T-helper 17 cell (primary cell): ENCODE measurements at places on chromosomes 7 and 10.

GRCh38 chr7:114917211-114917839 is 4.6 kb upstream of the MDFIC start:
- DNase-seq: no peak
- peaks cover 37% of the 10 kb centered on the region for H3K4me1 ChIP-seq
- peak overlapping the region; percentile 71 for H3K4me3 ChIP-seq
- no peaks in the 10 kb centered on the region for H3K27me3 ChIP-seq
- peaks cover 3% of the 10 kb centered on the region for H3K36me3 ChIP-seq

DNA sequence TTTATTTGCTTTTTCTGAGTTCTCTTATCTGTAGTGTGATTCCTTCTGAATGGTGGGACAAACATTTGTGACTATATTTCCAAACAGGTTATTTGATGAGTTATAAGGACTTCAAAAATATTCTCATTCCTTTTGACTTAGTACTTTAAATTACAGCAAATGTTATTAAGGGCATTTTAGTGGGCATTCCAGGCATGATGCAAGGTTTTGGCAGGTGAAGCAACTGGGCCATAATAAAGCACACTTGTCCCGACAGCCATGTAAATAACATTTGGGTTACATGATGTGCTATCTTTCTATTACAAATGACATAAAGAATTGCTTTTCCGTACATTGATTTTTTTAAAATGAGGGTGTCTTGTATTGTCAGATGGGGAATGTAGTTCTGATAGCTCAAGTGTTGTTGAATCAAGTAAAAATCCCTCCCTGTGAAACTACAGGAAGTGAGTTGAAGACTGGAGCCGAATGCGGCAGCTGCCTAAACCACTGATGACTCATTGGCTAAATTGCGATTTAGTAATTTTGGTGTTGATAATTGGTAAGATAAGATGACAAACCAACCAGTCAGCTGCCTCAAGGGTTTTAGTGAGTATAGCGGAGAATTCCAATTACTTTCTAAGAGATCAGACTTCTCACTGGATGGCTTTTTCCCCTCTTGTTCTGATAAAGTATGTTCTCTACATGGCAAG is 231.3 kb upstream of the NPY start:
- no peak overlapping the region for H3K27ac ChIP-seq
- H3K4me3 ChIP-seq: no peak overlapping the region
- DNase-seq: no peak
- H3K4me1 ChIP-seq: peaks cover 17% of the 10 kb centered on the region

- no peaks in the 10 kb centered on the region for H3K4me1 ChIP-seq
- no peak for DNase-seq
- no peaks in the 10 kb centered on the region for H3K36me3 ChIP-seq
Measured at GRCh38 chr7:33677556-33677955, 227.8 kb upstream of the BMPER start.

DNA sequence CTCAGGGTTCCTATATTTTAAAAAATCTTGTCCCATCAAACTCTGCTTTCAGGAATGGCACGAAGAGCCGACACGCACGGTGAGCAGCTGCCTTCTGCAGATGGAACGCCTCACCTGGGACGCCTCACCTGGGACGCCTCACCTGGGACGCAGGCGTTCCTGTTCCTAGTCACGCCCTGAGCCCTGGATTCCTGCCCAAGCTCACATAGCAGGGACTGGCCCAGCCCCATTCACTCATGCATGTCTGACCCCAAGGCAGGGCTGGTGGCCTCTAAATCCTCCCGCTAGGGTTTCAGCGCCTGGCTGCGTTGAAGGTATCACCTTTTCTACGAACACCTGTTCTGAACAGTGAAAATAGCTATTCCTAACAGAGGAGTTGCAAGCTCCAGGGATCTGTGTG is 49.8 kb downstream of the CARD11 start:
- peaks cover 14% of the 10 kb centered on the region for H3K4me1 ChIP-seq
- no peak overlapping the region for H3K4me3 ChIP-seq
- DNase-seq: no peak
- H3K36me3 ChIP-seq: peaks cover 10% of the 10 kb centered on the region

GRCh38 chr7:12210179-12211053 is 678 bp upstream of the TMEM106B start:
- peak overlapping the region; percentile 97 for H3K4me3 ChIP-seq
- peak overlapping the region; percentile 99 for H3K27ac ChIP-seq
- peaks cover 24% of the 10 kb centered on the region for H3K4me1 ChIP-seq
- peaks cover 5% of the 10 kb centered on the region for H3K27me3 ChIP-seq
